ENCODE measurements at places on chromosomes 5 and 9.

DNA sequence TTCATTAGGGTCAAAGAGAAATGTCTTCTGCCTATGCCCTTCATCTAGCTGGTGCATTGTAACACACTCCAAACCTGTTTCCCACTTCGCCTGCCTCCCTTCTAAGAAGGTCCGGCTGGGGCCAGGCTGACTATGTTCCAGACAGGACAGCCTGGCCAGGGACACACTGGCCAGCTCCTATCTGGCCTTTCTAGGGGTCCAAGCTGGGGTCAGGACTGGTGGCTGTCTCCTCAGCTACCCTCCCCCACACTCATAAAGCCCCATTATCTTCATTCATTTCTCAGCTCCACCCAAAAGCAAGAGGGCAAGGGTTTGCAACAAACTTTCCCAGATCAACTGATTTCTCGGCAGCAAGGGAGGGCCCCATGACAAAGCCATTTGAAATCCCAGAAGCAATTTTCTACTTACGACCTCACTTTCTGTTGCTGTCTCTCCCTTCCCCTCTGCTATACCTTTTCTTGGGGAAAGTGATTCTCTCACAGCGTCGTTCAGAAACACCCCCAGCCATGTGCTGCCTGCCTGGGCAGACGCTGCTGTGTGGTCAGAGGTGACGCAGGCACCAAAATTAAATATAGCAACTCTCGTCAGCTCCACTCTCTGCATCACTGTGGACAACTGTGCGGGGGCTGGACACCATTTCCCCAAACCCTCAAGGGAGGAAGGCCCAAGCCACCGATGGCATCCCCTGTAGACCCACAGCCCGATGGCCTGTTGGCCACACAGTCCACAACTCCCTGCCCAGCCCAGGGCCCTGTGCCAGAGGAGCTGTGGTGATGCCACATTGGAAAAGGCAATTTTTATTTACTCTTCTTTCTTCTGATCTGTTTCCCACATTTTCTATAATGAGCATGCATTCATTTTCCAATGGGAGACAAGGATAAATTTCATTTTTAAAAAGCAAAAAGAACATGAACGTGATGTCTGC is 6.1 kb downstream of the IL13 start:
- no peak for DNase-seq

DNA sequence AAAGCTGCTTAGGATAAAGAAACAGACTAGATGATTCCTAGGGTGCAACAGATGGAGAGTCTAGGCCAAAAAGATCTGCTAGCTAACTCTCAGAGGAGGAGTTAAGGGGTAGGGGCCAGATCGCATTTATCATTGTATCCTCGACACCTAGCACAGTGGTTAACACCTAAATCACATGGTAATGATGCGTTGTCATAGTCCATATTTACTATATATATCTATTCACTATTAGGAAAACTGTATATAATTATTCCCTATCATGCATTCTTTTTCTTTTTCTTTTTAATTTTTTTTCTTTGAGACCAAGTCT is 92.8 kb upstream of the SLC44A1 start:
- DNase-seq: no peak

- no peak for DNase-seq
Observed at GRCh38 chr9:119905724-119906123, 536.5 kb upstream of the BRINP1 start.

DNA sequence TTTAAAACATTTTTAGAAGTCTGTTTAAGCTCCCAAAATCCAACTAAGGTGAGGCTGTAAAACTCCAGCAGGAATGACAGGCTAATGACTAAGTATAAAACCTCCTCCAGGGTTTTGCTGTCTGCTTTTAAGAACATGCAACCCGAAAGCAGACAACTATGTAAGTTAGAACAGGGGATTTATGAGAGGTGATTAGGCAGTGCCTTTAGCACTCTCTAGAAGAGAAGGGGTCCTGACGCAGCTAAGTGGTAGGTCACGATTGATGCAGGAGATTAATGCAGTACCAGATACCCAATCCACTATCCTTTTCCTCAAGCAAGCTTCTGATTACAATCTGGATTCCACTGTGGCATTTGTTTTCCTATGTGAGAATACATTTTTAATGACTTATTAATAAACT is 25.9 kb downstream of the HOMER1 start:
- no peak for DNase-seq

GRCh38 chr9:21708260-21708711 is 94.2 kb upstream of the MTAP start:
- DNase-seq: no peak

DNA sequence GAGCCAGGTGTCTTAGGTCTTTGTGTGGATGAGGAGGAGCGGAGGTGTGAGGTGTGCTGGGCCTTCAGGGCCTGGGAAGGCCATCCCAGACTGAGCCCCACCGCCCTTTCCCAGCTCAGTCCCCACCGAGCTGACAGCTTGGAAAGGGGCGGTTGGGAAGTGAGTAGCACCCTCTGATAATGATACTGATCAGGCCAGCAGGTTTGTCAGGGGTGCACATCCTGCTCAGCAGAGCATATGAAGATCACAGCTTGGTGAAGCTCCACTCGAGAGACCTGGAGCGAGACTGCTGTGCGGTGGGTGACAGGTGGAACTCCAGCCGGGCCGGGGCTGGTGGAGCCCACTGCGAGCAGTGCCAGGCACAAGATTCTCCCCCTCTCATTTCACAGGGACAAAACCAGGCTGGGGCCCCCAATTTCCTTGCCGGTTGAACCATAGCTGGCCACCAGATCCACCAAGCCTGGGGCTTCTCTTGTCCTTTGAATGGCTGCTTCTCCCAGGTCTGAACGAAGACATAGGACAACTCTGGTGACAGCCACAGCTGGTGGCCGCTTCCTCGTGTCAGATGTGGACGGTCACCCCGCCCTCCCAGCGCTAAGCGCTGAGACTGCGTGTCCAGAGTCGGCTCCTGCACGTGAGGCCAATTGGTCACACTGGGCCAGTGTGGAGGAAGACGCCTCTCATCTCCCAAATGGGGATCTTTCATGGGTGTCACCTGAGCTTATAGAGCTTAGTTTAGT is 8.3 kb downstream of the QRFP start:
- DNase-seq: no peak

GRCh38 chr9:128892221-128892921 is 10.4 kb downstream of the LRRC8A start:
- DNase-seq: no peak

GRCh38 chr5:150172556-150172955 is 6.0 kb downstream of the CDX1 start:
- DNase-seq: no peak

- DNase-seq: no peak
Observed at GRCh38 chr5:143707806-143708205, 104.2 kb upstream of the HMHB1 start.

GRCh38 chr5:75843319-75843718 is 126.1 kb upstream of the POC5 start:
- no peak for DNase-seq

- no peak for DNase-seq
Observed at GRCh38 chr5:164317676-164318075, 812.3 kb downstream of the MAT2B start.

DNA sequence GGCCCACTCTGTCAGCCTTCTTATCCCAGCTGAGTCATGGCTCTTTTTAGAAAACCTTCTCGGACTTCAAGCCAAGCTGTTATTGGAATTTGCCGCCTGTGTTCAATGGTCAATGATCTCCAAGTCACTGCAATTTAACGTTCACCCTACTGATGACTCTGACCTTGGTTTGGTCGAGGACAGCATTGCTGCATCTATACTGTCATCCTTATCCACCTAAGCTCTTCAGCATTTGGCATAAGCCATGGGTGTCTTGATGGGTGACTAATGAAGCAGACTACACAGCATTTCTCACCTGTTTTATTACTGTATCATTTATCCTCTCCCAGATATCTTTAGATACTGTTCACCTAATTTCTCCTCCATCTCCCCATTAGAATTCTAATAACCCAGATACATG is 5.6 kb upstream of the HSPB3 start:
- no peak for DNase-seq
